Right lobe of liver (tissue), 6 donors: ENCODE measurements at places on chromosomes 13 and 19.

DNA sequence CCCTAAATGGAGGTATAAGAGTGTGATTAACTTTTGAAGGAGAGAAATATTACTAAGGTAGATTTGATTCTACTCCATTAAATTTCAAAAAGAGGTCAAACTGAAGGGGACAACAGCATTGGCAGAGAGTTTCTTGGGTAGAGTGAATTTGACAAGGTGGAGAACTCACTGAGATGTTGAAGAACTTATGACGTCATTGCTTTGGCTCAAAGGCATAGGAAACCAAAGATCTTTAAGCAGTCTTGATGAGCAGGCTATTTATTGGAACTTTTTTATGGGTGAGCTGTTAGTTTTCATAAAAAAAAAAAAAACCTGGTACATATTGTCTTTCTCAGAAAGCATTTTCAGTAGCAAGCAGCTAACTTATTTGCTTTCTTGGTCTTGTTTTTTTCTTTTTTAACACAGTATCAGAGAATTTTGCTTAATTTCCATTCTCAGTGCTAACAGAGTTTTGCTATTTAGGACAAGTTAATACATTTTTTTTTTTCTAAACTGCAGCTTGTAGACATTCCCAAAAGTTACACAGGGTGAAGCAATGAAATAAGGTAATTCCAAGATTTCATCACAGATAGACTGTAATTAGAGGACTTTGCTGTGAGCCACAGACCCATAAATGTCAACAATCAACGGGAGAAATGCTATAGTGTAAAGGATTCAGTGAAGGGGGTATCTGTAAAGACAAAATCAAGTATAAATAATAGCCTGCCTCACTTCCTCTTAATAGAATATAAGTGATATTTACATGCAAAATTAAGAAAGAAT, 412.2 kb upstream of the KLHL1 start:
- DNase-seq: no peak

- no peak for DNase-seq
These were observed 33.3 kb upstream of the SCEL start for GRCh38 chr13:77502104-77502720.

GRCh38 chr13:42049454-42049813, 986 bp downstream of the DGKH start:
- DNase-seq: no peak

DNA sequence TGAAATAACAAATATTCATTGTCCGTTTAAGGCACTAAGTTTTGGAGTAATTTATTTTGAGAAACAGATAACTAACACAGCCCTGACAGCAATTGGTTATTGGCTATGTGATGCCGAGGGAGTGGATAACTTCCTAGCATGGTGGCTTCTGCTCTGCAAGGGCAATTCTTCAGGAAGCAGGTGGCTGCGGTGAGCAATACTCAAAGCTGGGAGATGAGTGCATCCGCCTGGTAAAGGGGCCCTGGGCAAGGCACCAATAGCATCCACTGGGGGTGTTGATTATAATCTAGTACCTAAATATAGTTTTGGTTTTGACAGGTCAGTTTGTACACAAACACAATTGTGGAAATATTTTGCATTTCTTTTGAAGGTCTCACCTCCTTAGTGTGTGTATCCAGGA, 41.0 kb downstream of the CCDC70 start:
- DNase-seq: no peak

DNA sequence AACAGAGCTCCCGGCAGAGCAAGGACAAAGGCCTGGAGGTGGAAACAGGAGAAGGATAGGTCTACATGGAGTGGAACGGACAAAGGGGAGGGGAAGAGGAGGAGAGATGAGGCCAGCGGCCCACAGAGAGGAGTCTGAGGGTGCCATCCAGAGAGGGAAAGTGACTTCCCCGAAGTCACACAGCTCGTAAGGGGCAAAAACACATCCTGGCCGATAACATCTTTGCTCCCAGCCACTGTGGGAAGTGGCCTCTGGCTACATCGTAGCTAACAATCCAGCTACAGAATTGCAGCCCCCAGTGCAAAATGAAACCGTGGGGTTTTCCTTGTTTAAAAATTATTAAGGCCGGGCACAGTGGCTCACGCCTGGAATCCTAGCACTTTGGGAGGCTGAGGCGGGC, 11.5 kb downstream of the PTPRS start:
- no peak for DNase-seq

DNA sequence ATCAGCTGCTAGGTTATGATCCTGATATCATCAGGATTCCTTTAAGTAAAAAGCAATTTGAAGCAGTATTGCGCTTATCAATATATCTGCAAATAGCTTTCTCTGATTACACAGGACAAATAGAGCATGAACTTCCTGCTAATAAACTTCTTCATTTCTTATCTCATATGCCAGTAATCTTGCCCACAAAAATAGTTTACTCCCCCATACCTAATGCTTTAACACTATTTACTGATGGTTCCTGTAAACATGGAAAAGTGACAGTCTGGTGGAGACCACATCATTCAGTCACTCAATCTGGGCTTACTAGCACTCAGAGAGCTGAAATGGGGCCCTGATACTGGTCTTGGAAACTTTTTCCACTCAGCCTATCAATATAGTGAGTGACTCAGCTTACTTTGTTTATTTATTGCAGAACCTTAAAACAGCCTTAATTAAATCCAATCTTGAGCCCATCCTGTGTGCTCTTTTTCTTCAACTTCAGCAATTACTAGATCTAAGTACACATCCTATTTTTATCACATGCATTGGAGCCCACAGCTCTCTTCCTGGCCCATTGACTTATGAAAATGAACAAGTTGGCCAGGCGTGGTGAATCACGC, 1464.3 kb downstream of the UQCRFS1 start:
- no peak for DNase-seq

DNA sequence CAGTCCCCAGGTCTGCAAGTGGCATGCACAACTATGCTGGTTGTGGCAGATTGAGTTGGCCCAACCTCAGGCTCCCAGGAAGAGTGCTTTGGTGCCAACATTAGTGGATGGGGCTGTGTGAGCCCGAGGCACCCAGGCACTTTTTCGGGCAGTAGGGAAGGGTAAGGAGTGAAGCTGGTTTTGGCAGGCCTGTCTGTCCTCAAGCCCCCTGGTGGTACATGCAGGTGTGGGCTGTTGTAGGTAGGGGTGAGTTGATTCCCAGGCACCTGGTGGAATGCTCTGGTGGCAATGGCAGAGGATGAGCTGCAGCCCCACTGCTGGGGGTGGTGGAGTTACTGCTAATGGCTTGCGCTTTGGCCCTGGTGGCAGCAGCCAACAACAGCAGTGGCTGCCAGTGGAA, 723.7 kb upstream of the SLITRK1 start:
- no peak for DNase-seq

DNA sequence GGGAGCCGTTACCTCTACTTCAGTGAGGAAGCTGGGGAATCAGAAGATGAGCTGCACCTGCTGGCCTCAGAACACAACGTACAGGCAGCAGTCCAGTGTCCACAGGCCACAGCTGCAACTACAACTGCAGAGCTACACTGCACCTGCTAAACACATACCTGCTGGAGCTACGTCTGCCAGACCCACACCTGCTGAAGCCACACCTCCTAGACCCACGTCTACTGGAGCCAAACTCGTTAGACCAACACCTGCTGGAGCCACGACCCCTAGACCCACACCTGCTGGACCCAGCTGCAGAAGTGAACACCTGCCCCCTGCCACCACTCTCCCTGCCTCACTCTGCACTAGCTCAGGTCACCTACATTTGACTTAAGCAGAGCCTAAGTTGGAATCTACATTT, 169.9 kb downstream of the USP12 start:
- DNase-seq: no peak

GRCh38 chr13:51697181-51697580, 106.8 kb downstream of the DHRS12 start:
- no peak for DNase-seq

- DNase-seq: peak; percentile 61
These were observed 25.5 kb upstream of the MCF2L start for GRCh38 chr13:112943309-112944125.

GRCh38 chr19:4134351-4134750, 10.4 kb upstream of the MAP2K2 start:
- no peak for DNase-seq

- no peak for DNase-seq
These were observed 19.6 kb downstream of the MTMR6 start for GRCh38 chr13:25267715-25268114.

- DNase-seq: peak; percentile 69
These were observed 333.4 kb downstream of the ITGBL1 start for GRCh38 chr13:101785858-101786257.

DNA sequence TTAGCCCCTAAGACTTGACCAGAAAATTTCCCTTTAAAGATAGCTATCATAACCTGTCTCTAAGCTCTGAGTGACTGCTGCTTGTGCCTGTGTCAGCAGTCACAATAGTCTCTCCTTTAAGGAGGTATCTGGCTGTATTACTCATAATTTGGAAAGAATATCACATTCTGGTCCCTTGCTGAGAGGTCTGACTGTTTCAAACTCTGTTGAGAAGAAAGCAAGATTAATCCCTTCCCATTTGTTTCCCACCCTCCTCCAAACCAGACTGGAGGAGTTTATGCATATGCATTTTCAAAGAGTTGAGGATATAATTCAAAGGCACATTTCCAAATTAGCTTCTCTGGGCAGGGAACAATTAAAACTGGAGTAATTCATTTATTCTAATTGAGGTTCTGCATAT, 2.3 kb downstream of the HTR2A start:
- DNase-seq: no peak
